ENCODE measurements at places on chromosomes 6 and 20. TPM values are rescaled to one million over a fixed set of nuclear protein-coding genes. Genes with fewer than 3 reads are reported as not detected.

The TCF19 gene
- 26.0 TPM for total RNA-seq

The BCAS1 gene
- total RNA-seq = 4.0 TPM

The TRIM38 gene
- total RNA-seq = 31.3 TPM

The CALHM5 gene
- total RNA-seq = not detected

The RAB32 gene
- total RNA-seq = 22.6 TPM

The TOX2 gene
- 30.1 TPM for total RNA-seq

DNA sequence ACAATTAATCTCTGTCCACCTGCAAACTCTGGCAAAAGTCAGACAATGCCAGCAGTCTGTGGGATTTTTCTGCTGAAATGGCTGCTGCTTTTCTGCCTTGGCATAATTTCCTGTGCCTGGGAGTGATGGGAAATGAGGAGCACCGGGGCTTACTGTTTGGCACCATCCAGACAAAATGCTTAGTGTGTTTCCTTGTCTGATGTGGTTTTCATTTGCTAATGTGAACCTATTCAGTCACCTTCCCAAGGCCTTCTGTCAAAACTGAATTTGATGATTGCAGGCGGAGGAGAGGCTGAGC, 56.4 kb downstream of the CDH4 start:
- no peak for DNase-seq

DNA sequence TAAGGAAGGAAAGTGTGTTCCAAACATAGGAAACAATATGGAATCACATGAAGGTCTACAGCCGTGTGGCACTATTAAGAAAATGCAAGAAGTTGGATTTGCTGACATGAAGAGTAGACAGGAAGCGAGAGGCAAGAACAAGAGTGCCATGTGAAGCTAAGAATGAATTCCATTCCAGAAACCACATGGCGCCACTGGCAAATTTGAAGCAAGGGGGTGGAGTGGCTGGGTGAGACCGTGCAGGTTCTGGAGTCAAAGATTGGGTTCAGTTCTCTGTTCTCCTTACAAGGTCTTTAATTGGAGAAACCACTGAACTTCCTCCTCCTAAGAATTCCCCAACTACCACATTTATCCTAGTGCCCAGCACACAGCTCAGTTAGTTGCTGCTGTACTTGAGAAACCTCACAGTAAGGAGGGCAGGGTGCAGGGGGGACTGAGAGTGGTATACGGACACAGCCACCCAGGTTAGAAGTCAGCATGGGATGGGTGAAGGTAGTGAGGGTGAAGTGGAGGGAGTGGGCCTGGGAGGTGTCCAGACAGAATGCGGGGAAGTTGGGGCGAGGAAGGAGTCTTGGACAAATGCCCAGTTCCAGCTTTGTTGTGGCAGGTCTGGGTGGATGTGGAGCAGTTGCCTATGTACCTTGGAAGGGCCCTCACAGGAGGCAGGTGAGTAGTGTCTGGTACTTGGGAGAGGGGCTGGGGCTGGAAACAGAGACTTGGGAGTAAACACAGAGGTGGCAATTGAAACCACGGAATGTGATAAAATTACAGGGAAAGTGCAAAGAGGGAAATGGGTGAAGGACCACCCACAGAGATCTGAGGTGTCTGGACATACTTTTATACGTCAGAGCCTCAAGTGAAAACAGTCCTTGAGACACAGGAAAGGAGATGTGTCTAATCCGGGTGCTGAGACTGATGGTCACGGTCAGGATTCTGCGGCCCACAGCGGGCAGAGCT, 14.3 kb downstream of the LYRM4 start:
- DNase-seq = no peak

GRCh38 chr6:140711019-140711613, 1336.7 kb upstream of the CITED2 start:
- no peak for DNase-seq

DNA sequence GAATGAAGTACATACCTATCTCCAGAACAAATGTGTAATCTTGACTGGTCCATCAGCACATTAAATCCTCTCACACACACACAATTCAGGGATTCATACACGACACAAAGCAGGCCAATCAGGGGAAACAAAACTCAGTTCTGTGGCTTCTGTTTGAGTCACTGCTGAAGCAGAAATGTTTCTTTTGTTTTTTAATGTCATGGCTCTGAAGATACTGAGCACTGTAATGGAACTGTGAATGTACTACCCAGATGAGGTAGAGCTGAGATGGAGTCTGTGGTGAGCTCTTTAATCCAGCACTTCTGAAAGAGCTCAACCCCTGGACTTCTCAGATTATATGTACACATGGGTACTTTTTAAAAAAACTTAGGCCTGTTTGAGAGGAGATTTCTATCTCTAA, 116.4 kb downstream of the THEMIS start:
- DNase-seq = no peak

All from PC-9 (cell line).